GM19239 (cell line): ENCODE measurements at places on chromosomes 7 and 10.

GRCh38 chr7:67343572-67343971 lies 346.9 kb downstream of the TYW1 start:
- no peak for DNase-seq

DNA sequence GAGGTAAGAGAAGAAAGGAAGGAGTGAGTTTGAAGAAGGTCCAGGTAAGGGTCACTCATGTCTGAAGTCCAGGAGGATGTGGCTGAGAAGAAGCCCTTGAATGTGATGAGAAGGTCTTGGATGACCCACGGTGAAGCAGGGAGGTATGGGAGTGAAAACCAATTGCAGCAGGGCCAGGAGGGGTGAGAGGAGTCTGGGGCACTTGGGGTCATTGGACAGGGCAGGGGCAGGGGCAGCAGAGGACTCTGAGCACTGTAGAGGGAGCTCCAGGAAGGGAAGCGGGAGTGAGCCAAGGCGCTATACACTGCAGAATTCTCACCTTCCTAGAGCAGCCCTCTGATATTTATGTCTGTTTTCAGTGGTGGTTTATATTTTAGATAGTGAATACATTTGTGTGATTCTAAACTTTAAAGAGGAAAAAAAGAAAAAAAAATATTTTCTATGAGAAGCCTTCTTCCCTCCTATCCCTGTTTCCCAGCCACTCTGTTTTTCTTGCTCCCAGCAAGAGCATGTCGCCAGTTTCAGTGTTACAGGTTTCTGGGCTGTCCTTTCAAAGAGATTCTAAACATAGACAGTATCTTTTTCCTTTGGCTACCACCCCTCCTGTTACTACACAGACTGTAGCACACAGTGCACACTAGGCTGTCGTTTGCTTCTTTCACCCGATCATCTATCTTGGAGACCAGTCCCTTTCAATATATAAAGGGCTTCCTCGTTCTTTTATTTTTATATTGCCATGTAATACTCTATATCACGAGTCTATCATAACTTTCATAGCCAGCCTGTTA lies 24.5 kb downstream of the BLVRA start:
- DNase-seq: no peak

DNA sequence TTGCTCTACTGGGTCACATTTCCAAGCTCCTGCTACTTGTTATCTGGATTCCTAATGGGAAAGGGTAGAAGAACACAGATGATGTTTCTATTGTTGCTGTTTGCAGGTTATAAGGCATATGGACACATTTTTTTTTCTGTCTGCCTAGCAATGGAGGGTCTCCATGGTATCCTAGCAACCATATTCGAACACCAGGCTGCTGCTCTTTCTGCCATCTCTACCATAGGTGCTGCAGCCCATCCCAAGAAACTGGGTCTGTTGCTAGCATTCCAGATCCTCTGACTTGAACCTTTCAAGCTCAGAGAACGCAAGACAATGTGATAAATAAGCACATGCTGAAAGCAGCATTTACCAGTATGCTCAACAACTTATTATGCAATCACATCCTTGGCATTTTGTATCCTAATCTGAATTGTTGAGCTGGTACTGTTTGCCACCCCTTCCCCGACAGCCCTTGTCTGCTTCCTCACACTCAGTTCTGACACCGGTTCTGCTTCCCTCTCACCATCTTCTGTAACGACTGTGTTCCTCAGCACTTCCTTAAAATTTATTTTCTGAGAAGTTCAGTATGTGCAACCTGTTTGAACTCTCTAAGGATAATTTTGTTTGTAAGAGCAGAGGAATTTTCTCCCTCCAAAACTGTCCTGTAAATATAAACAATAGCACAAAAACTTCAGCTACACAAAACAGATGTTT lies 6.2 kb downstream of the PRKG1 start:
- no peak for DNase-seq

DNA sequence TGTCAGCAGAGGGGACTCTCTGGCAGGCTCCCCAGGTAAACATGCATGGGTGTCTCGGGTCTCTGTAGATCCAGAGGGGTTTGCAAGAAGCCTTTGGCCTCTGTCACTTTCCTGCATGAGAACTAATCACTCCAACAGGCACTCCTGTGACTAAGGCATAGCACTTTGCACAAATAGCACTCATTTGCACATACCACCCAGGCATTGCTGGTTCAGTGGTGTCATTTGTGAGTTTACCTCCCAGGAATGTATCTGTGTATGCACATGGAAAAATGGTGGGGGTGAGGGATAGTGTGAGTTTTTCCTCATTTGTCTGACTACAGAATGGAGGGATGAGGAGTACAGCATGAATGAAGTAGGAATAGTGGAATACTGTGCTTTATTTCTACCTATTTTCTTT lies 39.5 kb downstream of the CNNM1 start:
- DNase-seq: no peak

GRCh38 chr7:102273749-102274712 lies 12.6 kb upstream of the SH2B2 start:
- DNase-seq: no peak

- peak; percentile 26 for DNase-seq
These were observed 70.4 kb upstream of the ITPRID1 start for GRCh38 chr7:31443457-31443856.

GRCh38 chr7:909358-910329 lies 33.3 kb downstream of the GET4 start:
- DNase-seq: peak; percentile 59

DNA sequence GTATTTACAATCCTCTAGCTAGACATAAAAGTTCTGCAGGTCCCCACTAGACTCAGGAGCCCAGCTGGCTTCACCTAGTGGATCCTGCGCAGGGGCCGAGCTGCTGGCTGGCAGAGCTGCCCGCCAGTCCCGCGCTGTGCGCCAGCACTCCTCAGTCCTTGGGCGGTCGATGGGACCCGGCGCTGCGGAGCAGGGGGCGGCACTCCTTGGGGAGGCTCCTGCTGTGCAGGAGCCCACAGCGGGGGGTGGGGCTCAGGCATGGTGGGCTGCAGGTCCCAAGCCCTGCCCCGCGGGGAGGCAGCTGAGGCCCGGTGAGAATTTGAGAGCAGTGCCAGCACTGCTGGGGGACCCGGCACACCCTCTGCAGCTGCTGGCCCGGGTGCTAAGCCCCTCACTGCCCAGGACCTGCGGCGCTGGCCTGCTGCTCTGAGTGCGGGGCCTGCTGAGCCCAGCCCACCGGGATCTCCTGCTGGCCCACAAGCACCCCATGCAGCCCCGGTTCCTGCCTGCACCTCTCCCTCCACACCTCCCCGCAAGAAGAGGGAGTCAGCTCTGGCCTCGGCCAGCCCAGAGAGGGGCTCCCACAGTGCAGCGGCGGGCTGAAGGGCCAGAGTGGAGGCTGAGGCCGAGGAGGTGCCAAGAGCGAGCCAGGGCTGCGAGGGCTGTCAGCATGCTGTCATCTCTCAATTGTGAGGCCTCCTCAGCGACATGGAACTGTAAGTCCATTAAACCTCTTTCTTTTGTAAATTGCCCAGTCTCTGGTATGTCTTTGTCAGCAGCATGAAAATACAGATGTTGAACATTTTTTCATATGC lies 63.1 kb downstream of the TFAM start:
- no peak for DNase-seq

DNA sequence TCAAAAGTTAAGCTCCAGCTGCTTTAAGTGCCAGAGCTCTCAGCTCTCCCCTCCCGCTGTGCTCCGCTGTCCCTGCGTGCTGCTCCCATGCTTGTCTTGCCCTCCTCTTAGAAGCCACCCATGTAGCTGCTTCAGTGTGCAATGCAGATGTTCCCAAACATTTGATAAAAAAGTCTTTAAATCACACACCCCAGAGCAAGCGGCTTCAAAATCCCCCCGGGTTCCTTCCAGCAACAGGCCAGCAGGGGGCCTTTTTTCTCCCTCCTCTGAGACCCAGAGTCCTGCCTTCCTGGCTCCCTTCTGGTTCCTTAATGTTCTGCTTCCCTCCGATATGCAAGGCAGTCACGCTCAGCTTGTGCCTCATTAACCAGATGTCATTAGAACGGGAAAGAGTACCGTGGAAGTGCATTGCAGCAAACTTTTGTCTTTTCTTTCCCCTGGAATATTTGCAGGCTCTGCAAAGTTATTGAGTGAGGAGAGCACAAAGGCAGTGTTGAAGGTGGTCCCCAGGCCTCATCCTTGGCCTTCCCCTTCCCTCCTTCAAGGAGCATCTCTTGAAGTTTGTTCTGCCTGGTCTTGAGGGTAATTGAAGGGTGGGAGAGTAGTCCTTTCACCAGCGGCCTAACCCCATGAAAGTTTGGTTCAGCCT lies 25.5 kb downstream of the LDB3 start:
- DNase-seq: no peak

GRCh38 chr7:55191926-55192692 lies 173.0 kb upstream of the LANCL2 start:
- no peak for DNase-seq

DNA sequence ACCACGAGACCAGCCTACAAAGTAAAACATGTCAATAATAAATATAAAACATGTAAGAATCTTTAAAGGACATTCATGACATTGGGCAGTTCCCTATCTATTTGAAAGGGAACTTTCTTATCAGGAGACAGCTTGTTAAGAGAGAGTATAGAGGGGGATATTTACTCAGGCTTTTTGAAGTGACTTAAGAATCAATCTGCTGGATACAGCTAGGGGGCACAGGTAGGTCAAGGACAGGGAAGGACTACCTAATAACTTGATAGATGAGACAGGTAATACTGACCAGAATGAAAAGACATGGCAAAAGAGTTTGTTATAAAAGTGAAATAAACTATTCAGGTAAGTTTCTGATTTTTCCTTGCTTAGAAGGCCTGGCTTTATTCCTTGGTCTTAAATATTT lies 21.8 kb upstream of the LRRD1 start:
- no peak for DNase-seq

GRCh38 chr10:101617824-101618568 lies 29.9 kb downstream of the DPCD start:
- no peak for DNase-seq

- DNase-seq: no peak
These were observed 73.4 kb downstream of the CAV1 start for GRCh38 chr7:116598278-116598677.

DNA sequence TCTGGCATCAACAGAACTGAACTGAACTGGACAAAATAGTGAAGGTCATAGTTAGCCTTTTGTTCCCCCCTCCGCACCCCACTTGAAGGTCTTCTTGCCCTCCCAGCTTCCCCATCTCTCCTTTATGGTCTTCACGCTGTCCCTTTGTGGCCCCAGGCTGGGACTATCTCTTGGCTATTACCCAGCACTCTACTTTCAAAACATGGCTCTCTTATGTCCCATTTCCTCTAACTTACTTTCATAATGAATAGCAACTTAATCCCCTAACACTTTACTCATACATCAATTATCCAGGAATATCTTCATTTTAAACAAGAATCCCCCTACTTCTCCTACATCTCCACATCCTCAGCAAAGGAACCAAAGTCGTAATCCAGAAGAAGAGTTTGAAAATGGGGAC lies 135.3 kb upstream of the ITGB1 start:
- DNase-seq: no peak

DNA sequence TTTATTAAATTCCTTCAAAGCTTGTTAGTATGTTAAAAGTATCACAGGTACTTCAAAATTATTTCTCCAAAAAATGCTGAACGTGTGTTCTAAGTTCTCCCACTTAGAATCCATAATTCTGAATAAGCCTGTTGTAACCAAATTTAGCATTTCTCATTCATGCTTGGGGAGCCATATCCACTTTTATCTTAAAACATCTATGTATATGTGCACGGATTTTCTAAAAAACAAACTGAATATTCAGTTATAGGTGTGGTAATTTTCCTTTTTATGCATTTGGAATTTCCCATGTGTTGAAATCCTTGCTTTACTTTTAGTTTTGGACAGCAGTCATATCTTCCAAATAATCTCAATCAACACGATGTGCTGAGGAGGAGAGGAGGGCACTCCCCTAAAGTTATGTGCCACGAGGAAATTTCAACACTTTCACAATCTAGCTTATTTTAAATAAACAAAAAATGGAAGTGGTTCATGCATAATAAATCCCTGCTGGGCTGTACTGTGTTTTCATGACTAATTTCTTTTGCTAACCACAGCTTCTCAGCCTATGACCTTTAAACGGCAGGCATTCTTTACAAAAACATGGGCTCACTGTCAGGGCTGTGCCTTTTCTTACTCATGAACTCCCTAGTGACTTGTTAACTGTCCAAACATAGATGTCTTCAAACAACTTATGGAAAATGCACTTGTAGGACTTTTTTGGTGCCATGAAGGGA lies 380.3 kb upstream of the SEMA3C start:
- DNase-seq: no peak

GRCh38 chr10:61822781-61823230 lies 78.7 kb upstream of the ARID5B start:
- DNase-seq: no peak

DNA sequence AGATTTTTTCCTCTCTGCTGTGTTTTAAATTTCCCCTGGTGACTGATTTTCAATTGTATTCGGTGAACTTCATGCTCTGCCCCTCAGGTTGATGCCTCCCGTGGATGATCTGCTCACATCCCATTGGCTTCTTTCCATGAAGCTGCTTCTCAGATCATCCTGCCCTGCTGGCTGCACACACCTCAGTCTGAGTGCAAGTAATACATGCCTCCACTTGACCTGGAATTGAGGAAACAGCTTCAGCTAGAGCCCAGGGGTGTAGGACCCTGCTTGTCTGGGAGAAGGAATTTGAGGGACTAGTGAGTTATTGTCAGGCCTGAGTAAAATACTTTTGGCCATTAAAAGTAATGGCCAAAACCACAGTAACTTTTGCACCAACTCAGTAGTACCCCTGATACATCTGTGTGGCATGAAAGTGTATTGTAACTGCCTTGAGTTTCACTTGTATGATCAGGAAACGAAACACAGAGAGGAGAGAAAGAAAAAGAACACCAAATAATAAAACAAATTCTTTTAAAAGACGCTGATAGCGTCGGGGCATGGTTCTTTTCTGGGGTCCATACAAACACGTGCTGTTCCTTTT lies 49.4 kb downstream of the SPAM1 start:
- DNase-seq: no peak
